ENCODE measurements at places on chromosomes 11 and 22.

DNA sequence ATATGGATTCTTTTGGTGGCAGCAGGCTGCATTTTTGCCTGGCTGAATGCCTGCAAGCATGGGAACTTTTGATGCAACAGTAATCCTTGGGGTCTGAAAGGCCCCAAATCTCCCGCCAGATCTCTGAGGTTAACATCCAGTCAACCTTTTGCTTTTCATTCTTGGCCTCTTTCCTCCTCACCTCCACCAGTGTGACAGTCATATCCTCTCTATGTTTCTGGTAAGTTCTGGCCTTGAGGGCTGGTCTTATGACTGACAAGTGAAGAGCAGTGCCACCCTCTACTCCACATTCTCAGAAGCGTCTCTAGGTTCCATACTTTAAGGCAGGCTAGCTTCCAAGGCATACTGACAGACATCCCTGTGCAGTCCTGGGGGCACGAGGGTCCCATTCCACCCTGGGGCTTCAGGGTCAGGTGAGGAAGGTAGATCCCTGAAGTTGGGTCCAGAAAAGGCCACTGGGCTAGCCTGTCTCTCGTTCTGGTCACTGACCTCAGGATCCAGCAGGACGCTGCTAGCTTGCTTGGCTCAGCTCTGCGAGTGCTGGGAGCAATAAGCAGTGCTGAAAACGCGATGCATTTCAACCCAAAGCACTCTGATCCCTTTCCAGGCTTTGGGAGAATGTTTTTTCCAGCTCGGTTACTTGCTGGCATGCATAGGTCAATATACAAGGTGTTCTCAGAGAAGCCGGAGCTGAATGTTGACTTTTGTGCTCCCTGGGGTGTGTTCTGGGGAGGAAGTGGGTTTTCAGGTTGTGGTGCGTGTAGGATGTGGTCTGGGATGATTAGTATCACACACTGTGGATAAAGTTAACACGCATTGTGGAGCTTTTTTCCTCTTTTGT lies 75.2 kb downstream of the PTPRJ start:
- DNase-seq, result peak; percentile 36

GRCh38 chr22:32828150-32828549 lies 26.6 kb downstream of the TIMP3 start:
- DNase-seq, result no peak

GRCh38 chr11:116513894-116514293 lies 258.9 kb downstream of the BUD13 start:
- peak; percentile 44 for DNase-seq

GRCh38 chr11:7844521-7844920 lies 47.8 kb upstream of the OR5P2 start:
- DNase-seq, result peak; percentile 25

DNA sequence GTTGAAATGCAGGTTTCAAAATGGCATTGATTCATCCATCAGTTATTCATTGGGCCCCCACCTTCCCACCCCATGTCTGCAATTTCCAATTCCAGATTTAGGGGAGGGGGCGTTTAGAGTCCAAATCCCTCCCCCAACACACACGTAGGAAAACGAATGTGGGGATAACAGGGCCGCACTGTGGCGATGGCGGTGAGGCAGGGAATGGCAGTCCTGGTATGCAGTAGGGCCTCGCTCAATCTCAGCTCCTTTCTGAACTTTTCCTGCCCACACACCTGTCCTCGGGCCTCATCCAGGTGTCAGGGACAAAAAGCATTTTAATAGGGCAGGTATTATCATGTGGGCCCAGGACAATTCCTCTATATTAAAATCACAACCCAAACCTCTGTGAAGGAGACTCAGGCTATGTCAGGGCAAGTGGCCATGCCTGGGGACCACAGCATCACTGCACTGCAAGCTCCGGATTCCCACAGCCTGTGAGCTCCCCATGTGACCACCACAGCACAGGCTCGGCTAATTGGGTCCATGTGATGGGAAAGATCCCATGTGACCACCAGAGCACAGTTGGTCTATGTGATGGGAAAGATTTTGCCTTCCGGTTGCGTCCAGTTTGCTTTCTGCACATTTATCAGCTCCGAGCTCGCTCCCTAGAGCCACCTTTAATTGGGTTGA lies 44.5 kb downstream of the RTL6 start:
- no peak for DNase-seq

- DNase-seq, result no peak
Observed at GRCh38 chr11:119722281-119722794, 6.7 kb downstream of the NECTIN1 start.

DNA sequence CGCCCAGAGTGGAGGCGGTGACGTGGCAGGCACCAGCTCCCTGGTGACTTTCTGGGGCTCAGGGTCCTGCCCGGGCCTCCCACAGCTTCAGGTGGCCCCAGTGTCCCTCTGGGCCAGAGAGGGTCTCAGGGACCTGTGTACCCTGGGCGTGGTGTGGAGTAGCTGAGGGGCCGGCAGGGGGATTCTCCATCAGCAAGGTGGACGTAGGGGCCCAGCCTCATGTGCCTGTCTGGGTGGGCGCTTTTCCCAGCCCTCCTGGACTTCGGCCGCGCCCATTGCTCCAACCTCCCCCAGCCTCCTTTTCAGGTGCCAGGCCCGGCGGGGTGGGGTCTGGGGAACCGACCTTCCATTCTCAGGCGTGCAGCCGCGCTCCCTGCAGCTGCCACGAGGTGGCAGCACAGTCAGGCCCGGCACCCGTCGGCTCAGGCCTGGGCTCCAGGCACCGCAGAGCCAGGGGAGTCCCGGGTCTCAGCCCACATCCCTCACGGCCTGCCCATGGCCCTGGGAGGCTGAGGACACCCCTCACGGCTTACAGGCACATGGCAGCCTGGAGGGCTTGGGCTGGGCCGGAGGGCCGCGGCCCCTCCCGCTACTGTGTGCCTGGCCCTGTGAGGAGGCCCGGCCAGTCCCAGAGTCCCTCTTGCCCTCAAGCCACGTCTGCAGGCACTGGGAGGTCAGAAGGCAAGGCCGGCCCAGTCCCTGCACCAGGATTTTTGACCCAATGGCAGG lies 19.9 kb upstream of the MUC5B start:
- DNase-seq, result peak; percentile 45

DNA sequence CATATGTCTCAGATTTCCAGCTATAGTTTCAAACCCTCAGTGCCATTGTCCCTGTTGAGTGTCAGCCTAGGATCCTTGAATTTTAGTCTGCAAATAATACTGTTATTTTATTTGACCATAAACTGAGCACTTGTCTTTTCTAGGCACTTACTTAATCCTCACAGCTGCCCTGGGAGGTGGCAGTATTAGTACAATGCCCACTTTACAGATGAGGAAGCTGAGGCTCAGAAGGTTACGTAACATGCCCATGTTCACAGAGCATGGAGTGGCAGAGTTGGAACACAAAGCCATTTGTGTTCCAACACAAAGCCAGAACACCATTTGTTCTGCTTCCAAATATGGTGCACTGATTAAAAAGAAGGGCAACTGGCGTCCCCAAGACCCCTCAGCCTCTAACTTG lies 38.2 kb upstream of the ALX4 start:
- DNase-seq, result no peak

GRCh38 chr22:44898236-44898635 lies 111.6 kb downstream of the PHF21B start:
- no peak for DNase-seq

DNA sequence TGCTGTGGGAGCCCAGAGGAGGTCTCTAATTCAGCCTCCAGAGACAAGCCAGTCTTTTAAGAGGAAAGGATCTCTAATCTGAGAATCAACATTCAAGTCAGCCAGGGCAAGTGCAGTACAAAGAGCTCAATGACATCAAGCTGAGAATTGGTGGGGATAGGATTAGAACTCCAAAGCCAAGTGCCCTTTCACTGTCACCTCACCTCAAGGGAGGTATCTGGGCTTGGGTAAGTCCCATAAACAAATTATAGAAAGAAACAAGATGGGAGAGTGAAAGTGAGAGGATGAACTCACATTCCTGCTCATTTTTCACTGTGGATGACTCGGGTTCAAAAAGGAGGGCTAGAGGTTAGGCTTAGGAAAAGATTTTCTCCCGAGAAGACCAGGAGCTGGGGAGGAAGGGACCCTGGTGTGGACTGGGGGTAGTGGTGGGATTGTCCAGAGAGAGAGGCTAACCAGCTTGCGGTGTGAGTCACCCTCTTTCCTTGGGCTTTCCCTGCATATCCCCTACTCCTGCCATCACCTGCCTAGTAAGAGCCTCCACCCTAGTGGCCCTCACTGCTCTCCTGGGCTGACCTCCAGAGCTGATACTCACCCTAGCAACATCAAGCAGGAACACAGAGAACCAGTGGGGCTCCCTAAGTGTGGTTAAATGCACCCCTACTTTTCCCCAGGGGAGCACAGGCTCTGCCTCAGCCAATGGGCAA lies 70.4 kb downstream of the RRM1 start:
- no peak for DNase-seq

DNA sequence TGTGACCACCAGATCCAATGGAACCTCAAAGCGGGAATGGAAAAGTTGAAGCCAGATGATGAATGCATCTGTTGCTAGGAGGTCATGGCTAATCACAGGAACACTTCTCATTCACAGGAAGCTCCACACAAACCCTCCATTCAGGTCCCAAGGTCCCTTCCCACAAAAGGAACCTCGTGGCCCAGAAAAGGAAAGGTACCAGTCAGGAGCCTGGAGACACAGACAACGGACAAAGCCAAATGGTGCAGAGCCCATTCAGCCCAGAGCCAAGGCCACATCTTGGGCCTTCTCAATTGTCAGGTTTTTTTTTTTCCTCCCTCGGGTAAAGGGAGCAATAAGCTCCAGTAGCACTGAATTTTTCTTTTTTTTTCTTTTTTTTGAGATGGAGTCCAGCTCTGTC lies 87.0 kb downstream of the FAM168A start:
- DNase-seq, result no peak
